ENCODE measurements at places on chromosomes 3 and 15.

GRCh38 chr3:121645054-121645453 lies 15.6 kb downstream of the HCLS1 start:
- DNase-seq, result no peak

GRCh38 chr3:120424506-120424905 lies 26.3 kb downstream of the FSTL1 start:
- no peak for DNase-seq

DNA sequence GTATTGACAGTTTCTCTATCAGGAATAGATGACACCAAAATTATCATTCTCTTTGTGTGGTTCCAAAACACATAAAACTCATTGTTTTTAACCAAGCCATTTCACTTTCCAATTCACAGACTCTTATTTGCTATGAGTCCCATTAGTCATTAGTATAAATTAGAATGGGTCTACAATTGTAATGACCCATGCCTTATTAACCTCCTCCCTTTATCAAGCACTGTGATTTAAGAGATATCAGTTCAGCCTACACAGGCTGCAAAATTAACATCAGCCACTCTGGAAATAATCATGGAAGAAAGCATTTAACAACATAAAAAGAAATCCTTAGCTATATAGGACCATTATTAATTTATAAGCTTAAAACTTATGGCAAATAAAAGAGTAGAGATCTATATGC lies 440.6 kb downstream of the GBE1 start:
- DNase-seq, result no peak

- no peak for DNase-seq
Observed at GRCh38 chr3:71962561-71963240, 177.8 kb upstream of the PROK2 start.

GRCh38 chr3:42122261-42123011 lies 31.3 kb downstream of the TRAK1 start:
- no peak for DNase-seq

- no peak for DNase-seq
Observed at GRCh38 chr15:72953306-72953705, 99.0 kb upstream of the NEO1 start.

- no peak for DNase-seq
Observed at GRCh38 chr3:170910542-170910941, 2.1 kb upstream of the EIF5A2 start.

DNA sequence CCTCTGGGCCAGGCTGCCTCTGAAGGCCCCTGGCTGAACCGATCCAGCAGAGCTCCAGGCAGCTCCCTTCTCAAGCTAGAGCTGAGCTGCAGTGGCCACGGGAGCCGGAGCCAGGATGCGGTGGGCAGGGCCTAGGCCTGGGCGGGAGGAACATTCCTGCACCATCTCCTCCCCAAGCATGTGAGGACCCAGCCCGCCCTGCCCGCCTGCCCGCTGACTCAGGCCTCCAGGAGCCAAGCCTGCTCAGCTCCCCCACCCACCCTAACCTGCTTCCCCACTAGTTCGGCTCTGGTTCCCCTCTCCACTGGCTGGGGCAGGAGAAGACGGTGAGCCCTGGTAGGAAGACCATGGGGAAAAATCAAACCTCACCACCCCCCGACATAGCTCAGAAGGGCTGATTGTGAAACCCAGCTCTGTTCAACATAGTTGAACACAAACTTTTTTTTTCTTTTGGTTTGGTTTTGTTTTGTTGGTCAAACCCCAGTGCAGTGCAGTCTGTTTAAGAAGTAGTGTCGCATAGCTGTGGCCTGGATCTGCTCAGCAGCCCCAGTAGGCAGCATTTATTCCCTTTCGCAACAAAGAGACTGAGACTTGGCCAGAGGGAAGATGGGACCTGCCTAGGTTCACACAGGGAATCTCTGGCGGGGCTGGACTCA lies 13.5 kb downstream of the SNX33 start:
- no peak for DNase-seq

DNA sequence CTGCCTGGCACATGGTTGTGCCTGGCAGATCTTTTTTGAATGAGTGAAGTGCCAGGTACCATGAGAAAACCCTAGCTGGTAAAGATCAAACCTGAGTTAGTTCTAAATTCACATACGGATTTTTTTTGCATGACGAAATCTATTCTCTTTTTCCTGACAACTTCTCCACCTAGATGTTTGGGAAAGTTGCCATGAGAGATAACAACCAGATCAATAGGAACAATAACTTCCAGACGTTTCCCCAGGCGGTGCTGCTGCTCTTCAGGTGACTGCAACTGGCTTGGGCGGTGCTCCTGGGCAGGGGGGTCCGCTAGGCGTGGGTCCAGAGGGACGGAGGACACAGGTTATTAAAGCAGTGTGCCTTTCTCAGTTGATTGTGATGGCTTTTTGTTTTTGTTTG lies 71.8 kb downstream of the CHDH start:
- DNase-seq, result no peak

GRCh38 chr3:122513386-122514122 lies 1.2 kb downstream of the KPNA1 start:
- DNase-seq, result no peak

DNA sequence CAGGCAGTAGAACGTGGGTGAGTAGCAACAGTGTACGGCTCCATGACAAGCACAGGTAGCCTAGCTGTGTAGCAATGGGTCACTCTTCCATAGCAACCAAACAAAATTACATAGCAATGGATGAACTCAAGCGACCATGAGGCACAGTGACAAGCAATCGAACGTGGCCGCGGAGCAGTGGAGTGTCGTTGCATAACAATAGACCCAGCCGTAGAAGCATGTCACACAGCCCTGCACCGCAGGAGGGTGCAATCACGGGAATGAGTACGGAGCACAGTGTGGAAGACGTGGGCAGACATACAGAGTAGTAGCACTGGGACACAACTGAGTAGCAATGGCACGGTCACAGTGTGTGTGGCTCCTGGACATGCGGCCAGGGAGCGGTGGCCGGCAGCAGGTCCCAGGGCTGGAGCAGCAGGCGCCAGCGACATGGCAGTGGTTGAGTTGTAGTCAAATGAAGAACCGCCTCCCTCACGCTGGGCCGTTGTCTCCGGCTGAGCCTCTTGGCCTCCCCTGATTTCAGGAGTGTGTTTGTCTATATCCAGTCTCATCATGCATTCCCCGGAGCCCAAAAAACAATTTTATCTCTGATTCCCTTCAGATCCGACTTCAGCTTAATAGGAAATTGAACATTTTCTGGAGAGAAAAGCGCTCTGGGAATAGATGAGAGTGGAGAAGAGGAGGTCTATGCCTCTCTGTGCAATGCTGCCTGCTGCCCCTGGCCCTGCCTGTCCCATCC lies 64.1 kb downstream of the CCDC33 start:
- DNase-seq, result no peak

DNA sequence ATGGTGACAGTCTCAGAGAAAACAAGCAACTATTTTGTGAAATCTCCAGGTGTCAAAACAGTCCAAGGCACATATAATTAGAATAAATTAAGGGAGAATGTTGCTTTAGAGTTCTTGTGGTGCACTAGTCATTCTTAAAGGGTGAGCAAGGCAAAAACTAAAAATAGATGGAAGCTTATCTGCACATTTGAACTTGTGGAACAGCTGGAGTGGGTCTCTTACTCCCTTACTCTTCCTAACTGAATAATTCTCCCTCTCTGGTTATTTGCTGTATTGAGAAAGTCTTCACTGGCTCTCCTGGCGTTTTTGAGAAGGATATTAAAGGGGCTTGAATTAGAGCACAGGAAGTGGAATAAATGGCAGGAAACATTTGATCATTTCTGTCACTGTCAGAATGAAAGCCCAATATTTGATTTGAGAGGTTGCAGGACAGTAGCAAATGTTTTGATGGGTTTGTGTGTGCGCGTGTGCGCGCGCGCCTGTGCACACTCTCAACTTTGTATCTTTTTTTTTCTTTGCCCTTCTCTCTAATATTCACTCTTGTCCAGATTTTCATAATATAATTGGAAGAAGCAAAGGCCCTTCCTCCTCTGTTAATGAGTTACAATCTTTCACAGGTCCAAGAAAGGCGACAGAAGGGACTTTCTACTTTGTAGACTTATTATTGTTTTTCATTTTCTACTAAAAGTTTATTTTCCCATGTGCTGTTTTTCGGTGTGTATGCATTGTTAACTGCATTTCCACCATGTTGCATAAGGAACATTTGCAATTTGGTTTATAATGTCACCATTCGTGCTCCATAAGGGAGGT lies 40.9 kb downstream of the AKAP13 start:
- DNase-seq, result no peak

GRCh38 chr3:134258761-134259347 lies 8.2 kb upstream of the RYK start:
- DNase-seq, result no peak

DNA sequence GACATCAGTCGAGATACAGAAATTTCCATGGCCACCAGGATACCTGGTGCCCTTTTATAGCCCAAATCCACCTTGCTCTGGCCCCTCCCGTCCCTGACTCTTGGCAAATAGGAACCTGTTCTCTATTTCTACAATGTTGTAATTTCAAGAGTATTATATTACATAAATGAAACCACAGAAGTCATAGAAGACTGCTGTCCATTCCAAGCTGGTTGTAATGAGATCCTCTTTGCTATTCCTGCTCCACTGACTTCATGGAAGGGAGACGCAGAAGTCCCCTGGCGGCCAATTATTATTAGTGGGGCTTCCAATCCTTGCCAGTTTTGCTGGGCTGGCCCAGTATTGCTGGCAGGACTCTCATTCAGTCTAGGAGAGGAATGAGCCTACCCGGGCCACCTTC lies 26.6 kb downstream of the DCP1A start:
- DNase-seq, result no peak
